Bronchial smooth muscle cell (primary cell): ENCODE measurements at places on chromosomes 16 and 17. TPM values are rescaled to one million over a fixed set of nuclear protein-coding genes. Genes with fewer than 3 reads are reported as not detected.

NACA2 gene
- total RNA-seq = not detected in 2 replicates

TBC1D26 gene
- under 0.01 and 0.09 TPM in 2 replicates for total RNA-seq

TBC1D28 gene
- total RNA-seq = not detected in 2 replicates

KLHL10 gene
- total RNA-seq = 0.16 and 0.17 TPM in 2 replicates

CUEDC1 gene
- total RNA-seq = 7.7 and 10.2 TPM in 2 replicates

WFDC1 gene
- 0.17 and 0.47 TPM in 2 replicates for total RNA-seq

FOXC2 gene
- 0.17 and 0.32 TPM in 2 replicates for total RNA-seq

POLR2A gene
- 107 and 113 TPM in 2 replicates for total RNA-seq

PRSS33 gene
- not detected in 2 replicates for total RNA-seq
